ENCODE measurements at places on chromosomes 7 and 10.

DNA sequence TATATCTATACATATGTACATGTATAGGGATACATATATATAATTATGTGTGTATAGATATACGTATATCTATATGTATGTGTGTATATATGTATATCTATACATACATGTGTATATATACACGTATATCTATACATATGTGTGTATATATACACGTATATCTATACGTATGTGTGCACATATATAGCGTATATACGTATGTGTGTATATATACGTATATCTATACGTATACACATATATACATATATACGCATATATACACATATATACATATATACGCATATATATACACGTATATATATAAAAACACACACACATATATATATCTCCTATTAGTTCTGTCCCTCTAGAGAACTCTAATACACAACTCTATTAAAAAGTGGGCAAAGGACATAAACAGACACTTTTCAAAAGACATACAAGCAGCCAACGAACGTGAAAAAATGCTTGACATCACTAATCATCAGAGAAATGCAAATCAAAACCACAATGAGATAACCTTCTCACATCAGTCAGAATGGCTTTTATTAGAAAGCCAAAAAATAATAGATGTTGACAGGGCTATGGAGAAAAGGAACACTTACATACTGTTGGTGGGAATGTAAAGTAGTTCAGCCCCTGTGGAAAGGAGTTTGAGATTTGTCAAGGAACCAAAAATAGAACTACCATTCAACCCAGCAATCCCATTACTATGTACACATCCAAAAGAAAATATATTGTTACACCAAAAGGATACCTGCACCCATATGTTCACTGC lies 22.0 kb upstream of the TMEM120A start:
- DNase-seq, result no peak

DNA sequence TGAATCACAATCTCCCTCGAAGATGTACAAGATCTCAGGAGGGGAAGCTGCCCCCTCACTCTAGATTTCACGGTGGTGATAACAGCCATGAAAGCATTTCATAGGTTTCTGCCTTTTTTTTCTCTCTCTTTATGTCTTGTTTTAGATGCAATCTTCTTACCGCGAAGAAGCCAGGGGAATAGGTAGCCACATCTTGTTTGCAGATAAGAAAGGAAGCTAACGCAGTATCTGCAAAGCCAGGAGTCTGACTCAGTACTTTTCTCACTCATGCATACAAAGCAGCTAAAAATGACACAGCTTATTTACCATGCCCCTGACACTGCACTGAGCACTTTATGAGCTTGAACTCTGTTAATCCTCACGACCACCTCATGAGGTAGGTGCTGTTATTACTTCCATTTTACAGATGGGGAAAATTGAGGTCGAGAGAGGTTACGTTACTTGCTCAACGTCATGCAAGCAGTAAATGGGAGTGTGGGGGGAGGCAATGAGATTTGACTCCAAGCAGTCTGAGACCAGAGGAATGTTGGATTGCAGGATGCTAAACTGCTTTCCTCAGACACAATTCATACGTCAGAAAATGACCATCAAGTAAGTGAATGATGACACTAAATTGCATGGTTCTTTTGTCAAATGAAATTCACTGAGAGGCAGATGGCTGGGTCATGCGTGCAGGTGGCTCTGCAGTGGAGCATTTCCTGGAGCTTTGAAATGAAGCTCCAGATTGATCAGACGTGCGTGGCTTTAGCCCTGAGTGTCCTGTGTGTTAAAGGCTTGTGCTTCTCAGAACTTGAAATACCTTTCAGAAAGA lies 3.3 kb downstream of the MAP3K8 start:
- DNase-seq, result no peak

- DNase-seq, result no peak
These were observed 187.5 kb downstream of the GPAM start for GRCh38 chr10:111996103-111996502.

DNA sequence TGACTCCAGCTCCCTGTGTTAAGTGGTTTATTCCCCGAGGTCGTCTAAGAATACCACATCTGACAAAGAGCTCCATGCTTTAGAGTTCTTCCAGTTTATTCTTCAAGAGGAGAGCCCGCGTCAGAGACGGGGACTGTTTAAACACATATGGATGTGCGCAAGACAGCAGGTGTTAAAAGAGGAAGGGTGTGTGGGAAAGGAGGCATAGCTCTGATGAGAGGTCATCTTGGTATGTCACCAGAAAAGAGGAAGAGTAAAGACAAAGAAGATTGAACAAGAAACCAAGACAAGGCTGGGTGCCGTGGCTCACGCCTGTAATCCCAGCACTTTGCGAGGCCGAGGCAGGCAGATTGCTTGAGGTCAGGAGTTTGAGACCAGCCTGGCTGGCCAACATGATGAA lies 258.7 kb downstream of the CCDC3 start:
- no peak for DNase-seq

- DNase-seq, result no peak
These were observed 173.0 kb downstream of the PKD1L1 start for GRCh38 chr7:47775238-47775637.

DNA sequence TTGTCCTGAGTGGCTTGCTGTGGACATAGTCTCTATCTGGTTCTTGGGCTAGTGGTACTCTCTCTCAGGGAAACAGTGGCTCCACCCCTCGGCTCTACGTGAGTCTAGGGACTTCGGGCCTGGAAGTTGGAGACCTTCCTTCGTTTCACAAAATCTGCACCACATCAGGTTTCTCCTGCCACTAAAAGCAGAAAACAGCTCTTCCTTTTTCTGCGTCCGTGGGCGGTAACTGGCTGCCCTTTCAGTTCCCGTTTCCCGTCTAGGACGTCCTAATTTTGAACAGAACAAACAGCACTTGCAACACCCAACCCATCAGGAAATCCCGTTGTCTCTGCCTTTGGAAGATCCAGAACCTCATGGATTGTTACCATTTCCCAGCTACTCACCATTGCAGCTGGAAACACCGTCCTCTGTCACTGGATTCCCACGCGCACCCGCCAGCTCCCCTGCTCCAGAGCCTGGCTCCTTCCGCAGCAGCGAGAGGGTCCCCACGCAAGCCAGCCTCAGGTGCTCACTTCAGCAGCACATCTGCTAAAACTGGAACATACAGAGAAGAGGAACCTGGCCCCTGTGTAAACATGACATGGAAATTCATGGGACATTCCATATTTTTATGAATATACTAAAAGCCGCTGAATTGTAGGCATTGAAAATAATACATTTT lies 311.4 kb upstream of the AKR1E2 start:
- DNase-seq, result no peak

DNA sequence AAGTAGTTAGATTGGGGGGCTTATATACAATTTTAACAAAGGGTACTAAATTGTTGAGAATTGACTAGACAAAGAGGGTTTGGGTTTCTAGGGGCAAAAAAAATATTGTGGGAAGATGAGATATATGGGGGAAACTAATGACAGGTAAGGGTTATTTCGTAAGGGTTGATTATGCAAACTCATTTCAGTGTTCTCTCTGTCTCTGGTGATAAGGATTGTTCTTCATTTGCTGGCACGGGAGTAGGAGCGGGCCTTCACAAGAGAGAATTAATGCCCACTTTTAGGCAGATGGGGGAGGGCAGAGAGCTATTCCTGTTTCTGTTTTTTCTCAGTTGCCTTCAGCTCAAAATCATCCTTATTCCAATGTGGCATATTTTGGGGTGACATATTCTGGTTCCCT lies 258.4 kb downstream of the EXOC4 start:
- DNase-seq, result no peak

- no peak for DNase-seq
These were observed 17.2 kb downstream of the BAZ1B start for GRCh38 chr7:73504920-73505319.

GRCh38 chr10:29790207-29790606 lies 155.4 kb upstream of the SVIL start:
- DNase-seq, result no peak

DNA sequence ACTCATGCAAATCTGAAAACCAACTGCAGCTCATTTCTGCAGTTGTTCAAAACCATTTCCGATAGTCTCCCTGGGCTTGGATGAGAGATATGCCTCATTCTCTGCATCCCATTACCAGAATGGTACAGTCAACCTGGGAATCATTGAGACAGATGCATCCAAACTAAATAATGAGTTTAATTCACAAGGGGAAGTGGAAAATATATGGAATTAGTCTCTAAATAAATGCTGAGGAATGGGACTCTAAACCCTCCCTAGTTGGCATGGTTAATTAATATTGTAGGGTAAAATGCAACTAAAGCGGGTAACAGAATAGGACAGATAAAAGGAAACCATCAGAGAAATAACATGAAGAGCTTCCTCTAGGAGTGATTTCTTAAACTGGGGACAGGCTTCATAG lies 118.9 kb downstream of the AMPH start:
- no peak for DNase-seq

DNA sequence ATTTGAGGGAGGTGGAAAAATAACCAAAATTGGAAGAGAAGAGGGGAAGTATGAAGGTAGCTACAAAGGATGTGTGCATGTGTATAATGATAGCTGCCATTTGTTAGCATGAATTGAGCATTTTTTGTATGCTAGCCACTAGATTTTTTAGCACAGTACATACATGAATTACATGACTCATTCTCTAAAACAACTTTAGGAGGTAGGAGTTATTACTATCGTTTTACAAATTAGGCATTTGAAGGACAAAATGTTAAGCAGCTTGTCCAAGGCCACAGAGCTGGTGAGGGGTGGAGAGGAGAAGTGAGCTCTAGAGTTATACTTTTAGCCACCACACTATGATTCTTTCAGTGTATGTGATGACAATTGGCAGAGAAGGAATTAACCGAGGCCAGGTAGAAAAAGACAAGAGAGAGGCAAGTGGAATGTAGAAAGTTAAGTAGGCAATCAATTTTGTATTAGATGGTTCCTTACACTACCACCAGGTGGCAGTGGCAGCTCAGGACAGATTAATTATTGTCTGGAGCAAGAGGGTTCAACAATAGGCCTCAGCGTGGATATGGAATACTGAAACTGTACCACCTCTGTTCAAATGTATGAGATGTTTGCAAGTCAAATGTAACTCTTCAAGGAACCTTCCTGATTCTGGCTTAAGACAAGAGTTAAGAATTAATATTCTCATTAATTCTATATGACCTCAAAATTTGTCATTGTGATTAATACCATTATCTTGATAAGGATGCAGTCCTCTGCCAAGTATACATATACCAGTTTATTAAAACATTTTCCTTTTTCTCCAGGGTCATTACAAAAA lies 128.0 kb downstream of the MBL2 start:
- peak; percentile 43 for DNase-seq

- no peak for DNase-seq
These were observed 94.9 kb upstream of the SKAP2 start for GRCh38 chr7:26959290-26959689.

- DNase-seq, result no peak
These were observed 154.8 kb downstream of the GRK5 start for GRCh38 chr10:119362122-119362521.

DNA sequence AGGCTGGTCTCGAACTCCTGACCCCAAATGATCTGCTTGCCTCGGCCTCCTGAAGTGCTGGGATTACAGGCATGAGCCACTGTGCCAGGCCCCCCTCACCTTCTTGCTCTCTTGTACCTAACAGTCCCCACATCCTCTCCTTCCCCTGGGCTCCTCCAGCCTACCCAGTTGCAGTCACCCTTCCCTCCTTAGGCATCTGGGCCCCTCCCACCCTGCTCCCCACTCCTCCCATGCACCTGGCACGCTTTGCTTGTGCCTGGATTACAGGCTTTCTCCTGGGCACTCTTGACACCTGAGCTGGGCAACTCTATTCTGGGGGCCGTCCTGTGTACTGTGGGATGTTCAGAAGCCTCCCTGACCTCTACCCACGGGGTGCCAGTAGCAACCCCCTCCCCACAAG lies 3.0 kb downstream of the CLDN15 start:
- DNase-seq, result no peak

DNA sequence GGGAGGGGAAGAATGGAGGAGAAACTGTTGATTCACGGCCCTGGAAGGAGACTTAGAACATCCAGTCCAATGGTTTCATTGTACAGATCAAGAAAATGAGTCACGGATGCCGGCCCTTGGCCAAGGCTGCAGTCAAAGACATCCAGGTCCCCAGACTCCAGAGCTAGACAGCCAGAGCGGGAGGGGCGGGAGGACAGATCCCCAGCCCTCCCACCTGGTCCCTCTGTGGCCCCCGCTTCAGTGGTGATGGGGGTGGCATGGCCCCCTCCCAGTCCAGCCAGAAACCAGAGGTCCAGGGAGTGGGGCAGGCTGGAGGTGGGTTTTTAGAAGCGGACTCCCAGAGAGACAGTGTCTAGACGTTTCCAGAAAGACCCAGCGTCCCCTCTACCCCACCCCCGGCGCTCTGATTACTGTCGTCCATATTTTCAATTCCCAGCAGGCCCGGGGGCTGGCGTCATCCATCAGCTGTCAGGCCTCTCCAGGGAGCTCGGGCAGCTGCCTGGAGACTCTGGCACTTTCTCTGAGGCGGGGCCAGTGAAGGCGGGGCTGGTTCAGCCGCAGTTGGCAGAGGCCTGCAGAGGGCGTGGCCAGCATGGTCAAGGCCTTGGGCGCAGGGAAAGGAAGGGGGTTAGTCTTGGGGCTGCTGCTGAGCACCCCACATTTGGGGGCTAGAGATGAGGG lies 8.0 kb upstream of the HSPB1 start:
- DNase-seq, result no peak

- peak; percentile 7 for DNase-seq
These were observed 50.2 kb upstream of the UBN2 start for GRCh38 chr7:139180700-139181311.

- no peak for DNase-seq
These were observed 5.8 kb downstream of the CTBP2 start for GRCh38 chr10:125154529-125154928.

GRCh38 chr10:335151-335800 lies 200.0 kb downstream of the ZMYND11 start:
- DNase-seq, result no peak

GRCh38 chr7:42143711-42144600 lies 93.1 kb downstream of the GLI3 start:
- DNase-seq, result no peak
